ENCODE measurements at places on chromosomes 5 and 9.
A peak's percentile ranks its signal among the peaks of the same experiment; 100 is the strongest.

GRCh38 chr9:128116104-128117083 is 11.1 kb downstream of the PTGES2 start:
- no peak for DNase-seq

- DNase-seq: no peak
These were observed 2.4 kb upstream of the ARSI start for GRCh38 chr5:150305095-150305494.

- no peak for DNase-seq
These were observed 62.4 kb upstream of the COL15A1 start for GRCh38 chr9:98881356-98881755.

- no peak for DNase-seq
These were observed 73.0 kb downstream of the EHMT1 start for GRCh38 chr9:137691646-137692351.

- peak; percentile 56 for DNase-seq
These were observed 26.1 kb upstream of the MACIR start for GRCh38 chr5:103232393-103232999.

DNA sequence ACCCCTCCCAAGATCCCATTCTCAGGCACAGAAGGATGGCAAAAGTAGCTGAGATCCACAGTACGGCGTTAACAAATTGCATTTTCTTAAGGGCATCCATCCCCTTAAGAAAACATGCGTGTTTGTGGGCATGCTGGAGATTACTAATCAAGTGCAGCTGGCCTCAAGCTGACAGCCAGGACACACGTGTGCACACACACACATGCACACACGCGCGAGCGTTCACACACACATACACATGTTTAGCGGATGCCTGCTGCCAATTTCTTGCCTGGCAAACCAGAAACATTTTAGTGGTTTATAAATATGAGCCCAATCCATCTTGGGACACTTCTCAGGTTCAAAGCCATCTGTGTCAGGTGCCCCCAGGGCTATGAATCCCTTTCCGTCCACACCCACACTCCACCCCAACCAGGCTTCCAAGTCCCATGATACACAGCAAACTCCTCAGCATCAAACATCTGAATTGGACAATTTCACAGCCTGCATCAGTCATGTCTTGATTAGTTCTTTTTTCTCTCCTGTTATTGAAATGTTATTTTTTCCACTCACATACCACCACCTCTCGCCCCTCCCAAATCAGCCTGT is 23.5 kb upstream of the SMIM23 start:
- no peak for DNase-seq

DNA sequence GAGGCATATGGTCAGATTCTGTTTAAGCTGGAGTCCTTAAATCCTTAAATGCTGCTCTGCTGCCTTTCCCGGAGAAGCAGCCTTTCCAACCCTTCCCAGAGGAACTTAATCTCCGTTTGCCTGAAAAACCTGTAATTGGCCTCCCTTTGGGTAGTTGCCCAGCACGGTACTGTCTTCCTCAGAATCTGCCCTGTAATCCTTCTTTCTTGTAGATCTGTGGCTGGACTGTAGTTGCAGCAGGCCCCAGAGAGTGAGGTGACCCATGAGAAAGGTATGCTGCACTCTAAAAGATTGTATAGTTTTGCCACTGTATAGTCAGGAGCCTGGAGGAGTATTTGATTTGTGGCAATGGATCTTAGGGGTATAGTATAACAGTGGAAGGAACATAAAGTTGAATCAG is 11.7 kb downstream of the SPIN1 start:
- no peak for DNase-seq

DNA sequence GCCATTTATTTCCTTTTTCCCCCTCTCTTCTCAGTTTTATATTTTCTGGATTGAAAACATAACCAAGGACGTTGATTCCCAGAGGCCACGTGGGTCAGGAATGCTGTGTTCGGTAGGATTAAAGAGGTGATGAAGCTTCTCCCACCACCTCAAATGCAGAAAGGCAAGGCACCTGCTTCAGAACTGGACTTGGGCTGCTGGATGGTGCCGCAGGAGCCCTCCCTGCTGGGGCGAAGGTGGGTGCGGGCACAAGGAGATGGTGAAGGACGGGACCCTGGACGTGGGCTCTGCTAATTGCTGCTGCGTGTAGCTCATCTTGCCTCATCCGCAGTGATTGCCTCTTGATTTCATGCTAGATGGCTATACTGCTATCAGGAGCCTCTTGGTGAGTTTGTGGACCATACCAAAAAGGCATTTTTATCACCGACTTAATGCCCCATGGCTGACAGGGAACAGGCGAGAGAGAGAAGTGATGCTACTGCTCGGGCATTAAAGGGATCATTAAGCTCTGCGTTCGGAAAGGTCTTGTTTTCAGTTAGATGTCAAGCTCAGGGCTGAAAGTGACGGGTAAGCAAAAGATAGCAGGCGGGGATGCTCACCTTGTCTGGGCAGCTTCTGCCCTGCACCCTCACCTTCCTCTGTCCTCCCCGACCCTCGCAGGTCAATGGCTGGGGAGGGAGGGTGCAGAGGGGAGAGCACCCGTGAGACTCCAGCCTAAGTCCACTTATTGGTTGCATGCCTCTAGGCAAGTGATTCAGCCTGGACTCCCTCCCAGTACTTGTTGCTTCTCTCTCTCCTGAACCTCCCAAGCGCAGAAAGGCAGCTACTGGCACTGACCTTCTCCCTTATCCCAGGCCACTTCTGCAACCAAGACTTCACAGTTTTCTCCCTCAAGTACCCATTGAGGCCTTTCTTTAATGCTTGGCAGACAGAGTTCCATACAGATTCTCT is 71.6 kb upstream of the FSTL4 start:
- DNase-seq: no peak

GRCh38 chr9:127170652-127171051 is 48.2 kb upstream of the ANGPTL2 start:
- no peak for DNase-seq

DNA sequence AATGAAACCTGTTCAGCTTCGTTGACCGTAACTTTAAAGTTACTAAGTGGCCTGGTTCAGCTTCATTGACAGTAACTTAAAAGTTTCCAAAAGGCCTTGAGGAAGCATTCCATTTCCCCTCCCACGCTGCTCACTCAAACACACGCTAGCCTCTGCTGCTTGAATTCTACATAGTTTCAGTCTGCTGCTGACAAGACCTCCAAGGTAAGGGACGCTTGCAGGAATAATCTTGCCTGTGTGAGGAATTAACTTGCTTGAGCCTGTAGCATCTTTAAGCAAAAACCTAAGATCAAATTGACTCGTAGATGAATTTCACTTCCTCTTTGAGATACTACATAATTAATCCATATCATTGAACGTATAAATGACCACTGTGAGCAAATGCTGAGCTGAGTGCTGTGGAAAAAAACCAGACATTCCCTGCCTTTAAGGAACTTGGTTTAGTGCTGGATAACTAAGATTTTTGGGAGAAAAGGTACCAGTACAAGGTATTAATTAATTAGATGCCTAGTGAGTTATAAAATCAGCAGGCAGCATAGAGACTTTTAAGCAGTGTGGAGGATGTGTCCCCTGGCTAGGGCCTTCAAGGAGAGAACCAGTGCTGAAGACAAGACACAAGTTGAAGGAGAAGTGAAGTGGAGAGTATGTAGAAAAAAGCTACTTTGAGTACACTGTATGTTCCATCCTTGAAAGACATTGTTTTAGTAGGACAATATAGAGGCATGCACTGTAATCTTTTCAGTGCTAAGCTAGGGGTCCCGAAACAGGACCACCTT is 39.2 kb downstream of the GRAMD2B start:
- no peak for DNase-seq

DNA sequence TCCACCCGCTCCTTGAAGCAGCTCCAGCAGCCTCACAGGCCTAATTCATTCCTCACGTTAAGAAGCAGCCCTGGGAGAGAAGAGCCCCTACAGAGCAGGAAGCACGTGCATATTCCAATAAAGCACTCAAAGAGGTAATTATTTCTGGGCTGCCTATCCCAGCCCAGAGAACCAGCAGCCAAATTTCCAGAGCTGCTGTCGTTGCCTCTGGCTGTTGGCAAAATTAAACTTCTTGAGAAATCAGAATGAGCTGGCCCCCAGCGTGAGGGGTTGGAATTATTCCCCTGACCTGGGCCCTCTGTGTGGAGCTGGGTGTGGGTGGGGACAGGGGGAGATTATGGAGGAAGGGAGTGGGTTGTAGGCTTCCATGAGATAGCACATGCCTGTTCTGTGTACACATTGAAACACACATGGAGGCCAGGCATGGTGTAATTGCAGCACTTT is 86.8 kb upstream of the HSPA9 start:
- no peak for DNase-seq

DNA sequence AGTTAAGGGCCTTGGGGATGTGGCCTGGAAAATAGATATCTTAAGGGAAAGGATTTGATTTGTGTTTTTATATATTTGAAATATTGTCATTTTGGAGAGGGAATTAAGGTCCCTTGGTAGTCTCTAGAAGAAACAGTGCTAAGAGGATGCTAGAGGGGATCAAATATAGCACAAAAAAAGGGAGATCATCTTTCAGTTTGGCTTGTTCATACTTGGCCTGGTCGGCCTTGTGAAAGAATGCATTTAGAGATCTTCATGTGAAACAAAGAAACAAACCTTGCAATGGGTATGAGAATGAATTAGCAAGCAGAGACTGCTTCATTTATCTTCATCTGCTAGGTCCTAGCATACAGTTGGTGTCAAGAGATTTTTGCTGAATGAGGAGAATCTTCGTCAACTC is 15.0 kb downstream of the DMRT2 start:
- DNase-seq: no peak

DNA sequence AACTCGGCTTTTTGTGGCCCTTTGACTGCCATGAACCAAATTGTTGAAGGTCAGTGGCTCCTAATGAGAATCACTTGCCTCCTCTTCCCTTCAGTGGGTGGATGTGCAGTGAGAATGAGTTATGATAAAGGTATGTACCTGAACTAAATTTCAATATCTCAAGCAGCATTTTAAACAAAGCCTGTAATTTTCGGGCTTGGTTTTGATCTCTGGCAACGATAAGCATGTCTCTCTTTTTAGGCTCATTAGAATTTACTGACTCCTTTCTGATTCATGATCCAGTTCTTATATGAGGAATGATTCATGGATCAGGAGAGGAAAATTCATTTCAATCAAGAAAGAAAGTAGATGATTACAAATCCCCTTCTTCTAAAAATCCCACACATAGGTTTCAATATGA is 305.5 kb downstream of the ARRDC3 start:
- no peak for DNase-seq

DNA sequence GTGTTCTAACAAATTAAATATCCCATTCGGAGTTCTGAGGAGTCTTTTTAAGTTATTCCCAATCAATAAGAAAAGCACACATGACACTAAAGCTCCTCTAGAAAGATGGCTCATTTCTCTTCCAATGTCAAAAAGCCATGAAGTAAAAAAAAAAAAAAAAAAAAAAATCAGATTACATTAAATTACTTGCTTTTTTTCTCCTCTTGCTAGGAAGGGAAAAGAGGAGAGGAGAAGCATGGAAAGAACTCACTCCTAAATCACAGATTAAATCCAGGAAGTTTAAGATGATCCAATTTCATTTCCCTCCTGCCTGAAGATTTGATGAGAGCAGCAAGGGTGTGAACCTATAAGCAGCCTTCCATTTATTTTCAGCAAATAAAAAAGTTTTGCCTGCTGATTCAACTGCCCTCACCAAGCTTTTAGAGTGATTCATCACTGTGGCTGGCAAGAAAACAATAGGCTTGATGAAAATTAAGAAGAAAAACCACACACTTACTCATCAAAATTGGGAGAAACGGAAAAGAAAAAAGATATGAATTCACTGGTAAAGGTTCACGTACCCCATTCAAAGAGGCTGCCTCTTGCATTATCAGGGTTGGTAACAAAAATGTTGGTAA is 19.7 kb downstream of the MYO10 start:
- DNase-seq: peak; percentile 21

- DNase-seq: peak; percentile 83
These were observed 107.4 kb downstream of the LMNB1 start for GRCh38 chr5:126884269-126884819.

DNA sequence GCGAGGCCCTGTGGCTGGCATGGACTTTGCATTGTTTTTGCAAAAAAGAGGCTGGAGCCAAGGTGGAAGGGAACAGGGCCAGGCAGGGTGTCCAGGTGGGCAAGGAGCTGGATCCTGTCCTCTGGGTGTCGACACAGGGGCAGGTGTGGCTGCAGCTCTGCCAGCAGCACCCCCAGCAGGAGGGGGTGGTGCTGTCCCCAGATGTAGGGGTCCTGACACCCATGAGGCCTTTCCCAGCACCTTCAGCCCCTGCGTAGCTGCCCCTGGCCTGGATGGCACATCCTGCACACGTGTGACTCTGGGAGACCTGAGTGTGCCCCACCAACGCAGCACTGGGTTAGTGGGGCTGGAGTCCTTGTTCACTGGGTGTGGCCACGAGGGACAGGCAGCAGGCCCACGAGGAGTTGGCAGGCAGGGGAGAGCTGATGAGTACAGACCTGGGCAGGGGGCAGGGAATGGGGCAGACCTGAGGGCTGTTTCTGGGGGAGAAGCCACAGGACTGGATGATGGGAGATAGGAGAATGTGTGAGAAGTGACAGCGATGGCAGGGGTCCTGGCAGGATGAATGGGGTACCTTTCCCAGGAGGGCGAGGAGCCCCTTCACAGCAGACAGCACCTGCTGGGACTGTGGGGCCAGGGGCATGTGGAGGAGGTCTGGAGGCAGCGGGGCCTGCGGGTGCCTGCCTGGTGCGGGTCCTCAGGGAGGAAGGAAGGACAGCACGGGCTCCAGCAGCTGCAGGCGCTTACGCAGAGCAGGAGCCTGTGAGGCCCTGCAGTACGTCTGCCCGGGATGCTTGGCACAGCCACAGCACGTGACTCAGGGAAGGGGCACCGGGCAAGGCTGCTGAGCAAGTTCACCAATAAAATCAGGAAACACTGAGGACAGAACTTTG is 3.6 kb upstream of the RASGEF1C start:
- no peak for DNase-seq

DNA sequence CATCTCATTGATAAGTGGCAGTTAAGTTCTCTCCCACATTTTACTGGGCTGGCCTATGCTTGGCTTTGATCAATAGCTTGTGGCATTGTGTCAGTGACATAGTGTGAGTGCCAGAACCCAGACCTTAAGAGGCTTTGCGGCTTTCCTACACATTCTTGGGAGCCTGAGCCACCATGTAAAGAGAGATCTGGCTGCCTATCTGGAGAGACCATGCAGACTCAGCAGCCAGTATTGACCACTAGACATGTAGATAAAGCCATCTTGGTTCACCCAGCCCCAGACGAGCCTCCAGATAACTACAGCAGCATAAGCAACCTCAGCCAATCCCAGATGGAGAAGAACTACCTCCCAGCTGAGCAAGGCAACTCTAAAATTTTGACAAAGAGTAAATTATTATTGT is 28.6 kb downstream of the C9orf153 start:
- peak; percentile 91 for DNase-seq

- DNase-seq: peak; percentile 53
These were observed 152.8 kb upstream of the PAPPA start for GRCh38 chr9:116000748-116001329.

DNA sequence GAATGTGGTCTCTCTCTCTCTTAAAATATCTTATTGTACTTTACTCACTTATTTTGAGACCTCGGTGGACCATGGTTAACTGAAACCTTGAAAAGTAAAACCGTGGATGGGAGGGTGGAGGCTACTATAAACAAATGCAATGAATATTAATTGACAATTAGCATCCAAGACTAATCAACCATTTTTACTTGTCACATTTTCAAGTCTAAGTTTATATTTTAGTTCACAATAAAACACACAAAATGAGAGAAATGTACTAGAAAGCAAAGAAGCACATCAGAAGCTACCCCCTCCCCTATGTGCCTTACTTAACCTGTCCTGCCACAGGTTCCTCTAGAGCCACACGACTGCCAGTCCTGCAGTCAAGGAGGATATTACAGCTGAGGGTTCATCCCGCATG is 4.6 kb downstream of the ARL15 start:
- DNase-seq: no peak

- DNase-seq: no peak
These were observed 3.1 kb downstream of the EGFL7 start for GRCh38 chr9:136665704-136666371.

GRCh38 chr9:105392531-105392930 is 55.3 kb upstream of the FSD1L start:
- DNase-seq: no peak

Data from OCI-M1 (cell line).